Activated CD4-positive, alpha-beta T cell treated with anti-CD3 and anti-CD28 coated beads, Interleukin-2, Interleukin-6, amounts not matched to agents 100 ng/mL and 50 ng/mL, durations not matched to agents 16 hours and 8 hours (primary cell): ENCODE measurements at places on chromosomes 12 and 14.

DNA sequence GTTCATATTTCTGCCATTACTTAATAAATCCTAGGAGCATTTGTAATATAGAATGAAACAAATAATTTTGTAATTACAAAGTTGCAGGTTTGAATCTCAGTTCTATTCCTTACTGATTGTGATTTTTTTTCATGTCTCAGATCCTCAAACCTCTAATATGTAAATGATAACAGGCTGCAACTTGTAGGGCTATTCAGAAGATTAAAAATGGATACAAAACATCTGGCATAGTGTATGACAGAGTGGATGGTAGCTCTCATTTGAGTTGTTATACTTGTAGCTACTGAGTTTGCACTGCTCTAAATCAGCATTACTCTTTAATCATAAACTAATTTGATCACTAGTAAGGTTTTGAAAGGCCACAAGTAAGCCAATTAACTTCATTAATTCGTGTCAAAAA, 406.3 kb upstream of the MGAT4C start:
- no peak for DNase-seq

- peak; percentile 59 for DNase-seq
Measured at GRCh38 chr12:65156366-65156841, 13.0 kb upstream of the LEMD3 start.

- no peak for DNase-seq
Measured at GRCh38 chr12:42862055-42862454, 272.5 kb upstream of the PRICKLE1 start.

DNA sequence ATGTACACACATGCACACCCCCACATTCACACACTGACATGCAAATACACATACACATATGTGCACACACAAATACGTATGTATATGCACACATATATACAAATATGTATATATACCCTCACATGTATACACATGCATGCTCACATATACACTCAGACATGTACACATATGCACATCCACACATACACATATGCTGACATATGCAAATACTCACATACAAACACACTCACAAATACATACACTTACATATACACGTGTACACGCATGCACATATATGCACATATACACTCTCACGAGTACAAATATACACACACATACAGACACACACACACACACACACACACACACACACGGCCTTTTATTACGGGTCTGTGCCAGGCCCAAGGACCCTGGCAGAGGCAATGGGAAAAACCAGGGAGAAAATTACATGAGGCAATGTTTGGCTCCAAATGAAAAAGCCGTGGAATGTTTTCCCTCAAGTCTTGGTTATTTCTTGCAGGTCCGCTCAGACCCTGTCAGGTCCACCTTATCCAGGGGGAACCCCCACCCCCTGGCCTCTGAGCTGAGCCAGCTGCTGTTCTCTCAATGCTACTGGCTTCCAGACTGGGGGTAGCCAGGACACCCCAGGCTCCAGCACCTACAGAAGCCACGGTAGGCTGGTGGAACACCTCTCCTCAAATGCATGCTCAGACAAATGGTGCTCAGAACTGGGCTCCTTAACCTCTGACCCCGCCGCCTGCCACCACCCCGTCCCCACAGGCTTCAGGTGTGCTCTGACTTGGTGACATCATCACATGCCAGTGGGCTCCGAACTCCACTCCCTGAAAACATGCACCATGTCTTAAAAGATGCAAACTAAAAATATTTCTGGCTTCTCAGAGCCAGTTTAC, 54.7 kb downstream of the BCL11B start:
- no peak for DNase-seq

- DNase-seq = peak; percentile 54
Measured at GRCh38 chr14:65211341-65211987, 109.1 kb upstream of the MAX start.

- DNase-seq = peak; percentile 69
Measured at GRCh38 chr14:65184032-65184764, 81.9 kb upstream of the MAX start.

DNA sequence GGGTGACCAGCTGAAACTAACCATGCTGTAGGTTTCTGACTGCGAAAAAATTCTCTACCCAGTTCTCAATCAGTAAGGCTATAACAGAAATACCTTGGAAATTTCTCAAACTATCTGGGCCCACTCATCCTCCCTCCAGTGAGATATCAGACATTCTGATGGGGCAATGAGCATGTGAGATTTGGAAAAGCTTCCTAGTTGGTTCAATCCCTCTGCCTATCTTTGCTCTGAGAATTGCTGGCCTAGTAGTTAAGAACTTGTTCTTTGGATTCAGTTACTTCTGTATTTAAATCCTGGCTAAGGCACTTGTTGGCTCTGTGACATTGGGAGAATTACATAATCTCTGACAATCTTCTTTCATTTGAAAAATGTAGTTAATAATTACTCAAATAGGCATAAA, 119.4 kb downstream of the SLC15A5 start:
- DNase-seq = no peak
